ENCODE measurements at places on chromosomes 11 and 22.

DNA sequence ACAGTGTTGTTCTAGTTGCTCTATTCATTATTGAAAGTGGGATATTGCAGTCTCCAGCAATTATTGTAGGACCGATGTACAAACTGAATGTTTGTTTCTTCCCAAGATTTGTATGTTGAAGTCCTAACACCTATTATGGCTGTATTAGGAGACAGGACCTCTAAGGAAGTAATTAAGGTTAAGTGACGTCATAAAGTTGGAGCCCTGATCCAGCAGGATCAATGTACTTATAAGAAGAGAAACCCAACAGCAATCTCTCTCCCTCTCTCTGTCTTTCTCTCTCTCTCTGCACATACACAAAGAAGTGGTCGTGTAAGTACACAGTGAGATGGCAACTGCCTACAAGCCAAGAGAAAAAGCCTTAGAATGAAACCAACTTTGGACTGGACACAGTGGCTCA, 16.1 kb upstream of the SLC35C1 start:
- no peak for DNase-seq

GRCh38 chr11:22510741-22511140, 114.9 kb downstream of the FANCF start:
- DNase-seq = no peak

DNA sequence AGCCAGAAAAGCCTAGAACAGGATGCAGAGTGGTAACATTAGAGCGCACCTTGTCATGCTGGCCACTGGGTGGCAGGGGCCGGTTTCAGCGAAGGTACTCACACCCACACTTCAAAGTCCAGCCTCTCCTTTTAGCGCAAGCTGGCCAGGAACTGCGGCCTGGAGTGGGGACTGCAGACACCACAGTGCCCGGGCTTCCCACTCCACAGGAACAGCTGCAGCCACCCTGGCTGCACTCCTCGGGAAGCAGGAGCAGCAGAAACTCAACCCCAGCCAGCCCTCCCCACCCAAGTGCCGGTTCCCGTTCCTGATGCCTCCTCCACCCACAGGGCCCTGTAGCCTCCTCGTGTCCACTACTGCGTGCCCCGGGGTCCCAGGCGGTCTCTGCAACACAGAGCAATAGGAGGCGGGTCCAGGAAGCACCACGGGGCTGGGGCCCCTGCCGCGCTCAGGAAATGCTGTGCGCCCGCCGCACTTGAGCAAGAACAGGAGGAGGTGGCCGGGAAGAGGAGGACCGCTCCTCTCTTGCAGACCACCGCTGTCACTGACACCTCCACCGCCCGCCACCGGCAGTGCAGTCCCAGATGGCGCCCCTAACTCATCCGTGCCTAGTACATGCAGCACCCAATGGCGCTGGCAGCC, 2.2 kb downstream of the RFPL2 start:
- no peak for DNase-seq

DNA sequence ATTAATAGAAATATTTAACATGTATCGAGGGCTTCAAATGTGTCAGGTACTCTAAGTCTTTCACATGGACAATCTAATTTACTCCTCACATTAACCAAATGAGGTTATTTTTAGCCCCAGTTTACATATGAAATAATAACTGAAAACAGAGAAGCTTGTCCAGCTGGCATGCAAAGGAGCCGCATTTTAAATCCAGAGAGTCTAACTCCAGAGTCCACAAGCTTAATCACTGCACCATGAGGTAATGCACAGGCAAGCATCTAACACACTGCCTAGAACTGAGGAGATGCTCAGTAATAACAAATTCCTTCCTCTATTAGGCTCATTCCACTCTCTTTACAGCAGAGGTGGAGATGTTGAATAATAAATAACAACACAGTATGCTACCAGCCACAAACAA, 165.7 kb upstream of the GUCY1A2 start:
- DNase-seq = no peak

- DNase-seq = no peak
Observed at GRCh38 chr22:44389181-44389580, 76.4 kb upstream of the SHISAL1 start.

GRCh38 chr11:33461369-33462125, 204.4 kb downstream of the HIPK3 start:
- no peak for DNase-seq

DNA sequence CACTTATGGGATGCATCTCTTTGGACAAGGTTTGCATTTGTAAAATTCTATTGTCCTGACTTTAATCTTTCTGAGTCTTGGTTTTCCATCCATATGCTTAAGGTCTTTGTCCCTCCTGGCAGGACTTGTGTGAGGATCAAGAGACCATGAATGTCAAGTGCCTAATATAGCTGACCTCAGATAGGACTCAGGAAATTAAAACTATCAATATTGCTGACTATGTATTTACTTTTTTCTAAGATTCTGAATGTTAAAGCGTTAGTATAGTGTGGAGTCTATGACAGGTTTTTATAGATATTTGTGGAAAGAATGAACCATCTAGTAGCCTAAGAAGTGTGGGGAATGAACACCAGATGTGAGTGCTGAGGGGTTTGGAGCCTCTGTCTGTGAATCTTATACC, 637.8 kb downstream of the NTM start:
- DNase-seq = no peak

- no peak for DNase-seq
Observed at GRCh38 chr22:43331698-43332097, 11.5 kb downstream of the SCUBE1 start.

- DNase-seq = no peak
Observed at GRCh38 chr11:496834-497564, 10.0 kb downstream of the RNH1 start.

DNA sequence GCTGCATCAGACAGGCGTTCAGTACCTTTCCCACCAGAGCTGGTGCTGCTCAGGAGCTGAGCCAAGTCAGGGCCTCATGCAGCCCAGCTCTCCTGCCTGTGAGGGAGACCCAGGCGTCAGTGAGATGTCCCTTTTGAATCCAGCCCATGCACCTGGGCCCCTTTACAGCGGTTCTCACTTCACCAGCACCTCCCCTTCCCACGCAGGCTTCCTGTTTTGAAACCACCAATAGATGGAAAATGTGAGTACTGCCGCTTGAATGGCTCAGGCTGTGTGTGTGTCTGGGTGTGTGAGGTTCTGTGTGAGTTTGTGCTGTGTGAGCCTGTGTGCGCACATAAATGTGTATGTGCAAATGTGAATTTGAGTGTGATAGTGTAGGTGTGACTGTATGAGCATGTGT, 88.4 kb downstream of the UBASH3B start:
- no peak for DNase-seq

DNA sequence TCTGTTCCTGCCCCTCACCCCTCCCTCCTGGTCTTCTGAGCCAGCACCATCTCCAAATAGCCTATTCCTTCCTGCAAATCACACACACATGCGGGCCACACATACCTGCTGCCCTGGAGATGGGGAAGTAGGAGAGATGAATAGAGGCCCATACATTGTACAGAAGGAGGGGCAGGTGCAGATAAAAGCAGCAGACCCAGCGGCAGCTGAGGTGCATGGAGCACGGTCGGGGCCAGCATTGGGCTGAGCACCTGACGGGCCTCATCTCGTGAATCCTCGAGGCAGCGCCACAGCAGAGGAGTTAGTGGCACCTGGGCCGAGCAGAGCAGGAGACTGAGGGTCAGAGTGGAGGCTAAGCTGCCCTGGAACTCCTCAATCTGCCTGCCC, 941.8 kb downstream of the BRD1 start:
- no peak for DNase-seq

DNA sequence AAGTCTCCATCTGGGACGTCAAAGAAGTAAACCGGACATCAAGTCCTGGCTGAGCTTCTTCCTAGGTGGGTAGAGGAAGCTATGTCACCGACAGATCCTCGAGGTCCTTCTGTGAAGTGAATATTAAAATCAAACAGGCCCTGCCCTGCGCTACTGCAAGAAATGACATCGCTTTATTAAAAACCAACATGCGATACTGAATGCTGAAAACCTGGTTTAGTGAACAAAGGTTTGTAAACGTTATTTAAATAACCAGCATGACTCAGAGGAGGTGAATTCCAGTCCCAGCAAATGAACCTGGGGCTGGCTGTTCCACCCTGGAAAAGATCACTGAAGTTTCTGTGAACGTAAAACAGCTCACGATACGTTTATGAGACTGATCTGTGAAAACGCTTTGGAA, 645 bp downstream of the RTCB start:
- no peak for DNase-seq

DNA sequence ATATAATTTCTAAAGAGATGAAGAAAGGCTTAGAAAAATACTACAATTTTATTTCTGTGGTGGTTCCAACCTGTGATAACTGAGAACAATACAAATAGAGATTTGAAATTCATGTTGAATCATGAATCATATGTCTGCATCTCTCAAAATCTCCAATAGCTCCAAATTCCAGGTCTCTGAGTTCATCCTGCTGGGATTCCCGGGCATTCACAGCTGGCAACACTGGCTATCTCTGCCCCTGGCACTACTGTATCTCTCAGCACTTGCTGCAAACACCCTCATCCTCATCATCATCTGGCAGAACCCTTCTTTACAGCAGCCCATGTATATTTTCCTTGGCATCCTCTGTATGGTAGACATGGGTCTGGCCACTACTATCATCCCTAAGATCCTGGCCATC, at the start of gene OR56B1:
OR56B1 (plus strand) TSS at position 53 of the 400 bp plus-strand sequence; CDS start at position 122, 69 bp downstream.
- DNase-seq = no peak

DNA sequence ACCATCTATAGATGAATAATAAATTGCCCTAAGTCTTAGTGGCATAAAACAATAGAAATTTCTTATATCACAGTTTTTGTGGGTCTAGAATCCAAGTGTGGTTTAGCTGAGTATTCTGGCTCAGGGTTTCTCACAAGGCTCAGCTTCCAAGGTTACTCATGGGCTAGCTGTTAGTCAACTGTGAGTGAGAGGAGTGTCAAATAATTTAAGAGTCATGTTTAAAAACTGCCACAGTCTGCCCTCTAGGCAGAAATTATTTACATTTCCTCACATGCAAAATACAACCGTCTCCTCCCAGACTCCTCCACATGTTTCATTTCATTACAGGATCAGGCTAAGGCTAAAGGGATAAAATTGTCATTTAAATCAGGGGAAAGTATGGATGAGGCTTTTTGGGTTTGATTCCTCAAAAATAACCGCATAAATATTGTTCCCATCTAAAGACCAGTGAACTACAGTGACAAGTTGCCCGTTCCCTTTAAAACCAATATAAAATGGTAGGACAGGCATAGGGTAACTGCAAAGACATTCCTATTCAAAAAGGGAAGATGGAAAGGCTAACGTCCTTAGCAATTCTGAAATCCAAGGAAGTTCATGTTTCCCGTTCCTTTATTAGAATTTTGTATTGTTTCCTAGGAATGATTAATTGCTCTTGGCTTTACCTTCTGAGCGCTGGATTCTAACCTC, 324.3 kb downstream of the DYNC2H1 start:
- DNase-seq = no peak

- no peak for DNase-seq
Observed at GRCh38 chr22:44667829-44668189, 34.2 kb upstream of the PRR5 start.

- DNase-seq = no peak
Observed at GRCh38 chr11:134032043-134032442, 36.8 kb upstream of the JAM3 start.

GRCh38 chr11:61526956-61527731, 18.6 kb downstream of the LRRC10B start:
- DNase-seq = no peak

GRCh38 chr11:74948546-74948897, 369 bp downstream of the XRRA1 start:
- DNase-seq = no peak

DNA sequence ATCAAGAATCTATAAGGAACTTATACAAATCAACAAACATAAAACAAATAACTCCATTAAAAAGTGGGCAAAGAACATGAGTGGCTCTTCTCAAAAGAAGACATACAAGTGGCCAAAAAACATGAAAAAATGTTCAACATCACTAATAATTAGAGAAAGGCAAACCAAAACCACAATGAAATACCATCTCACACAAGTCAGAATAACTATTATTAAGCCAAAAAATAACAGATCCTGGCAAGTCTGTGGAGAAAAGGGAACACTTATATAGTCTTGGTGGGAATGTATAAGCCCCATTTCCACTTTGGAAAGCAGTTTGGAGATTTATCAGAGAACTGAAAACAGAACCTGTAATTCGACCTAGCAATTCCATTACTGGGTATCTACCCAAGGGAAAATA, 921.0 kb downstream of the KCNA4 start:
- no peak for DNase-seq

DNA sequence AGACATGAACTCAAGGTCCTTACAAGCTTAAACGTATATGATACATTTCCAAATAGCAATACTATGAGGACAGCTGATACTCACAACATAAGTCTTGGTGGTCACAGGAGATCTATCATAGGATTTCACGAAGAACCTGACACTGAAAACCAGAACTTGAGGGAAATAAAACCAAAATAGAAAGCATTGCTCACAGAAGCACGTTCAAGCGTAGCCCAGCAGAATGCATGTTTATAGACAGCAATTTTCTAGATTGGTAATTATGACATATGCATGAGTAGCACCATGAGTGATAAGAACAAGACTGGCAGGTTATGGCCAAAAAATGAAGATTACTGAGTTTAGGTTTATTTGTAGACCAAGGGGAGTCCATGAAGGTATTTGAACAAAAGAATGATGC, 243.5 kb downstream of the ETS1 start:
- DNase-seq = no peak

- no peak for DNase-seq
Observed at GRCh38 chr11:14388352-14388751, 29.4 kb upstream of the RRAS2 start.

- DNase-seq = no peak
Observed at GRCh38 chr22:45320357-45320976, 10.7 kb downstream of the FAM118A start.

DNA sequence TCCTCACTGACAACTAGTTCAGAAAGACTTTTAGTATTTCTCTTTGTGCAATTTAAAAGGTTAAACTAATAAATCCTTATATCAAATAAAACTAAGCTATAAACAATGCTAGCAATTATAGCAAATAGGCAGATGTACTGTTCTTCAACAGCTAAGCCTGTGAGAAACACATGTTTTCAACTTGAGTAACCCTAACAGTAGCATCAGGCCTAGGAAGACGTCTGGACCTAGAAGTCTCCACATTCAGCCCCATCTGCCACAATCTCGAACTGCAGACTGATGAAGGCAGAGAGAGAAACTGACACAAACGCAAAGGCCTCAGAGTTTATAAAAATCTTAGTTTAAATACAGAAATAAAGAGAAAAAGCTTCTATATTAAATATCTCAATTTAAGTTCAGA, 2.5 kb downstream of the ST13 start:
- no peak for DNase-seq

GRCh38 chr11:30351061-30351460, 28.2 kb downstream of the ARL14EP start:
- DNase-seq = no peak

- DNase-seq = no peak
Observed at GRCh38 chr11:46112961-46113607, 8.2 kb downstream of the PHF21A start.

DNA sequence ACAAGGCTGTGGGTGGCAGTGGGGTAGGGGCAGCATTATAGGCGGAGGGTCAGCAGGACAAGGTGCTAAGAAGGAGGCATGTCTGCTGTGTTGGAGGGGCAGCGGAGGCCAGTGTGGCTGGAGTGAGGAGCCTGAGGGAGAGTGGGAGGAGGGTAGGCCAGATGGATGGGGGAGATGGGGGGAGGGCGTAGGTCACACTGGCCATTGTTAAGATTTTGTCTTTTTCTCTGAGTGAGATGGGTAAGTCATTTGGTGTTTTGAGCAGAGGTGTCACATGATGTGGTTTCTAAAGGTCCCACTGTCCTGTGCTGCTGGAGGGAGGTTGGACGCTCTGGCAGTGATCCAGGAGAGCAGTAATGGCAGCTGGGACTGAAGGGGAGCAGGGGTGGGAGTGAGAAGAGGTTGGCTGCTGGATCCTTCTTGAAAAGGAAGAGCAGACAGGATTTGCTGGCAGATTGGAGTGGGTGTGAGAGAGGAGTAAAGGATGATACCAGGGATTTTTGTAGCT, 9.8 kb downstream of the PPP6R3 start:
- DNase-seq = no peak

Data from cortex of kidney (tissue), 1 donor.